CD4-positive, alpha-beta memory T cell (primary cell): ENCODE measurements at places on chromosomes 3 and 15.

DNA sequence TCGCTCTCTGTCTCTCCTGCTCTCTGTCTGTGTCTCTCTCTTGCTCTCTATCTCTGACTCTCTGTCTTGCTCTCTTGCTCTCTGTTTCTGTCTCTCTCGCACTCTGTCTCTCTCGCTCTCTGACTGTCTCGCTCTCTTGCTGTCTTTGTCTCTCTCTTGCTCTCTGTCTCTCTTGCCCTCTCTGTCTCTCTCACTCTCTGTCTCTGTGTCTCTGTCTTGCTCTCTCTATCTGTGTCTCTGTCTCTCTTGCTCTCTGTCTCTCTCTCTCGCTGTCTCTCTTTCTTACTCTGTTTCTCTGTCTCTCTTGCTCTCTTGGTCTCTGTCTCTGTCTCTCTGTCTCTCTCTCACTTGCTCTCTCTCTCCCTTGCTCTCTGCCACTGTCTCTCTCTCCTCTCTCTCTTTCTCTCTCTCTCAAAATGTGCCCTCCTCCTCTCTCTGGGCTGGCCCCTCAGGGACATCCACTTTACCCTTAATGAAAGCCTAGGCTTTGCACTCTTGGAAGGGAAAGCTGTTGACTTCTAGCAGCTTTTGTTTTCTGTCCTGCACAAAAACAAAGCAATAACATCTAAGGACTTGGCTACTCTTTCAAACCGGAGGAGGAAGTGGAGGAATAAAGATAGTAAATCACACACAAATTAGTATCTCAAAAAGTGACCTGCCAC lies 73.9 kb upstream of the NR2E3 start:
- DNase-seq = no peak

DNA sequence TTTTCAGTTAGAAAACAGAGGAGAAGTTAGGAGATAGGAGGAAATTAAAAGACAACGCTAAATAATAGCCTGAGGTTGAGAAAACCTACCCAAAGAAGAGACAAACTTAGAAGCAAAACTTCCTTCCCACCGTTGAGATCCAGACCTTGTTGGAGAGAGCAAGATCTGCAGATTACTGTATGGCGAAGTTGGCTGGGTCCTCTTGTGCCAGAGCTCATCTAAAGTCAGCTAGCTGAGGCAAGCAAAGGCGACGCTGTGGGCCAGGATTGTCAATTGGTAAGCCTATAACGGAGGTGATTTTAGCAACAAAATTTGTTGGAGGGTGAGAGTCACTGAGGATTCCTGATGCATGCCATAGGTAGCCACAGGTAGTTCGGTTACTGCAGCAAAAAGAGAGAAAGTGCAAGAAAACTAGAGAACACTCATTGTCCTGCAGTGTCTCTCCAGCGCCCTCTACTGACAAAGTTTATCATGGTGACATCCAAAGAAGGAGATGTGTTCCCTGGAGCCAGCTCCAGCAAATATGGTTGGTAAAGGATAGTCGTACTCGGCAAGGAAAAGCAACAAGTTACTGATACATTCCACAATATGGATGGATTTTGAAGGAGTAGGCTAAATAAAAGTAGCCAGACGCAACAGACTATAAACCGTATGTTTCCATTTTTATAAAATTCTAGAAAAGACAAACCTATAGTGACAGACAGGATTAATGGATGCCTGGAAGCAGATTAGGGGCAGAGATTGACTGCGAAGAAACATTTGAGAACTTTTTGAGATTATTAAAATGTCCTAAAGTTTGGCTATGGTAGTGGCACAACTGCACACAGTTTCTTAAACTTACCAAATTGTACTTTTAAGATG lies 9.8 kb upstream of the OR5K4 start:
- peak; percentile 50 for DNase-seq

- no peak for DNase-seq
Measured at GRCh38 chr3:175493301-175493700, 634.2 kb downstream of the NAALADL2 start.

DNA sequence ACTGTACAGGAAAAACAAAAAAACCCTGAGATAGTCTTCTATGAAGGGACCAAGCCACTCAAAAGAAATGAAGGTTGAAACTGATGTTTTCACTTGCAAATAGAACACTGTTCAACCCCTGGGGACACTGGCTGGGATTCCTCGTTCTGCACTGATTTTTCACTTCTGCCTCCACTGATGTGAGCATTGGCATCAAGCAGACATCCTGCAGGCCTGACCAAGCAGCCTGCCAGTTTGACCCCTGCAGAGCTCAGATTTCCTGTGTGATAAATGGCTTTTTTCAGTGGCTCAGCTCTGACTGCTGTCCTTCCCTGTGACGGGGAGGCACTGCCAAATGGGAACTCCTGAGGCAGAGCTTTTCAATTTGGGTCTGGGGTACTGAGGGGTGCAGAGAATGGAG lies 50.0 kb downstream of the RASGRP1 start:
- DNase-seq = no peak

GRCh38 chr15:80275961-80276360 lies 23.9 kb upstream of the CTXND1 start:
- DNase-seq = no peak
